Activated CD8-positive, alpha-beta memory T cell treated with anti-CD3 and anti-CD28 coated beads, Interleukin-2, amount 10 ng/mL, durations not matched to agents 7 days and 5 days (primary cell): ENCODE measurements at places on chromosomes 6 and 20. TPM values are rescaled to one million over a fixed set of nuclear protein-coding genes. Genes with fewer than 3 reads are reported as not detected.

GRCh38 chr20:11267131-11267761 lies 593.4 kb upstream of the JAG1 start:
- H3K4me1 ChIP-seq: no peaks in the 10 kb centered on the region
- H3K27ac ChIP-seq: no peak overlapping the region
- no peaks in the 10 kb centered on the region for H3K36me3 ChIP-seq
- DNase-seq: no peak
- no peaks in the 10 kb centered on the region for H3K27me3 ChIP-seq
- no peak overlapping the region for H3K4me3 ChIP-seq

DNA sequence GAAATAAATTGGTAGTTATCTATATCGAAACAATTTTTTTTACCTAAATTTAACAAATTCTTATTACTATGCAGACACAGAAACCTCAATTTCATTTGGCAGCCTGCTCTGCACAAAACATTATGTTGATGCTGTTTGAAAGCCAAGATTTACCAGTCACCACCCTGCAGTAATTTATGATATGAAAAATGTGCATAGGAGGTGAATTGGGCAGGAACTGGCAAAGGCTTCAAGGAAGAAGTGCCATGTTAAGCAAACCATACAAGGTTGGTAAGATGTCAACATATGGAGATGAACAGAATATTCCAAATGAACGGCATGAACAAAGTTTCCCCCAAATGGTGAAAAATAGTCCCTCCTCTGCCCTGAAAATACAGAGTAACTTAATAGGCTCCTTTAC lies 54.2 kb upstream of the TAB2 start:
- H3K27ac ChIP-seq: no peak overlapping the region
- peaks cover 4% of the 10 kb centered on the region for H3K36me3 ChIP-seq
- H3K27me3 ChIP-seq: no peaks in the 10 kb centered on the region
- peaks cover 19% of the 10 kb centered on the region for H3K4me1 ChIP-seq
- DNase-seq: no peak

DNA sequence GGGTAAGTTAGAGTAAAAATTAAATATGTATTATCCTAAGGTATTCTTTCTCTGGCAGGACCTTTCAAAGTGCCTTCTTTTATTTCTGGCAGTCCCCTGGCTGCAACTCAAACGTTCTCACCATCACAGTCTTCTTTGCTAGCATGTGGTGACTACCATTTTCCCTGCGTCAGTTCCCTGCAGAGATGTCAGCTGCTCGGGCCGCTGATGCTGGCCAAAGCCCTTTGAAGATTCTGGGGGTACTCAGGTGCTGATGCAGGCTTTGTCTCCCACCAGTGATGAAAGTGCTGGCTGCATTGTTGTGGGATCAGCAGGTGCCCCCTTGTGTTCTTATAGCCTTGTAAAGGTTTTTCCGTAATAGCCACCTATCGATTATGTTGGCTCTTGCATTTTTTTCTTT lies 140.1 kb downstream of the BTBD3 start:
- no peaks in the 10 kb centered on the region for H3K36me3 ChIP-seq
- no peak overlapping the region for H3K27ac ChIP-seq
- no peaks in the 10 kb centered on the region for H3K4me1 ChIP-seq

GRCh38 chr6:167472148-167472547 lies 147.3 kb downstream of the TTLL2 start:
- no peaks in the 10 kb centered on the region for H3K36me3 ChIP-seq
- H3K27ac ChIP-seq: no peak overlapping the region
- H3K4me3 ChIP-seq: no peak overlapping the region
- DNase-seq: no peak
- H3K27me3 ChIP-seq: peaks cover 3% of the 10 kb centered on the region
- H3K4me1 ChIP-seq: no peaks in the 10 kb centered on the region

DNA sequence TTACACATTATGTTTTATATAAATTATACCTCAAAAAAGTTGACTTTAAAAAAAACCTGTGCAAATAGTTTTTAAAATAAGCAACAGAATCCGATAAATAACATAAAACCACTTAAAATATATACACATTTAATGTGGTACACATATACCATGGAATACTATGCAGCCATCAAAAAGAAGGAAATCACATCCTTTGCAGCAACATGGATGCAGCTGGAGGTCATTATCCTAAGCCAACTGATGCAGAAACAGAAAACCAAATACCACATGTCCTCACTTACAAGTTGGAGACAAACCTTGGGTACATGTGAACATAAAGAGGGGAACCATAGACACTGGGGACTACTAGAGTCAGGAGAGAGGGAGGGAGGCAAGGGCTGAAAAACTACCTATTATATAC lies 4.0 kb upstream of the DEFB121 start:
- H3K27me3 ChIP-seq: no peaks in the 10 kb centered on the region
- no peaks in the 10 kb centered on the region for H3K4me1 ChIP-seq
- no peak for DNase-seq
- H3K27ac ChIP-seq: no peak overlapping the region
- H3K36me3 ChIP-seq: no peaks in the 10 kb centered on the region
- H3K4me3 ChIP-seq: no peak overlapping the region

DNA sequence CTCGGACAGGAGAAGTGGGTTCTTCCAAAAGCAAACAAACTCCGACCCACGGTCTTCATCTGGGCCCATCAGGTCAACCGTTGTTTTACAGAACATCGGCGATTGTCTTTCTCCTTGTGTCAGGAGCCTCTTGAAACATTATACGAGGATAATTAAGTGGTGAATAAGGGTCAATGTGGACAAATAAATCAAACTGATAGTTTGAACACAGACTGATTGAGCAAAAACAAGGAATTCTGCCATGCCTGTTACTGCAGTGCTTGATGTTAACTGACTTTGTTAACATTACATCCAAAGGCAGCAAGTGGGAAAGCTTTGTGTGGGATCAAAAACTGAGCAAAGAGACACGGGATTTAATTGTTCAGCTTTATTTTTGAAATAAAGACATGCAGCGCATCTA lies 101.1 kb upstream of the IFNGR1 start:
- H3K27ac ChIP-seq: no peak overlapping the region
- H3K4me1 ChIP-seq: no peaks in the 10 kb centered on the region
- H3K27me3 ChIP-seq: peaks cover 7% of the 10 kb centered on the region
- no peak overlapping the region for H3K4me3 ChIP-seq
- H3K36me3 ChIP-seq: no peaks in the 10 kb centered on the region

Gene TEAD3
- total RNA-seq: not detected

GRCh38 chr20:38325905-38326304 lies 20.4 kb upstream of the LBP start:
- H3K36me3 ChIP-seq: no peaks in the 10 kb centered on the region
- H3K4me3 ChIP-seq: no peak overlapping the region
- no peak for DNase-seq
- peaks cover 19% of the 10 kb centered on the region for H3K27me3 ChIP-seq

DNA sequence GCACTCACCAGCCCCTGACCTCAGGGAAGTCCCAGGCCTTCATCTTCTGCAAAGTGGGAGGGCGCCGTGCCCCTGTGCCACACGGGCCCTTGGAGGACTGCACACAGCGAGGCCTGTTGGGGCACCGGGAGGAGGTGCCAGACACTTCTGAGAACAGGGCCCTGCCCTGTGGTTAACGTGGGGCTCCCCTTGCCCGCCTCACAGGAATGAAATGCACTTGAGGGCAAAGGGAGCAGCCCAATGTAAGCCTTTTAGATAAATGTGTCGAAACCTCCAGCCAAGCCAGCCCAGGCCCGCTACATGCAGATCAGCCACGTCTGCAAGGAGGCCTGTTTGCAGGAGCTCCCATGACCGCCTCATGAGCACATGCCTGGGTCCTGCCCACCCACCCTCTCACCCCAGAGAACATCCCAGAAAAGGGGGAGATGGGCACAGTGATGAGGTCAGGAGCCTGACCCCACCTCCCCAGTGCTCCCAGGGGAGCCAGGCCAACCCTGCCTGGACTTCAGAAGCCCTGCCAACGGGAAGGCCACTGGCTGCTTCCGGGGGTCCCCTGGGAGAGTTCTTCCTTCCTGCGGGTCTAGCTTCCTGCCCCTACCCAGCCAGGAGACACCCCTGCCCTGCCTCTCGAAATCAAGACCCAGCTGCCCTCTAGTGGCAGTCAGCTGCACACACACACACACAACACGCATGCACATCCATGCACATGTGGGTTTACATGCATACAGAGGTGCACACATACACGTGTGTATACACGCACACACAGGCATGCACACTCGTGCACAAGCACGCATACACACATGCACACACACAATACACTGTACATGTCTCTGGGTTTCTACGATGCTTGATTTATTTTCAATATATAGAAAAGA lies 178.7 kb downstream of the TAF4 start:
- H3K27me3 ChIP-seq: no peaks in the 10 kb centered on the region
- DNase-seq: peak; percentile 51
- no peaks in the 10 kb centered on the region for H3K36me3 ChIP-seq
- H3K4me3 ChIP-seq: no peak overlapping the region

GRCh38 chr6:106539936-106540335 lies 89.4 kb downstream of the RTN4IP1 start:
- H3K27ac ChIP-seq: peak overlapping the region; percentile 4
- no peak overlapping the region for H3K4me3 ChIP-seq
- peaks cover 35% of the 10 kb centered on the region for H3K4me1 ChIP-seq
- H3K27me3 ChIP-seq: no peaks in the 10 kb centered on the region

GRCh38 chr20:9025643-9026042 lies 43.2 kb upstream of the PLCB4 start:
- no peak overlapping the region for H3K4me3 ChIP-seq
- H3K36me3 ChIP-seq: no peaks in the 10 kb centered on the region
- no peaks in the 10 kb centered on the region for H3K4me1 ChIP-seq
- no peak overlapping the region for H3K27ac ChIP-seq
- no peaks in the 10 kb centered on the region for H3K27me3 ChIP-seq

DNA sequence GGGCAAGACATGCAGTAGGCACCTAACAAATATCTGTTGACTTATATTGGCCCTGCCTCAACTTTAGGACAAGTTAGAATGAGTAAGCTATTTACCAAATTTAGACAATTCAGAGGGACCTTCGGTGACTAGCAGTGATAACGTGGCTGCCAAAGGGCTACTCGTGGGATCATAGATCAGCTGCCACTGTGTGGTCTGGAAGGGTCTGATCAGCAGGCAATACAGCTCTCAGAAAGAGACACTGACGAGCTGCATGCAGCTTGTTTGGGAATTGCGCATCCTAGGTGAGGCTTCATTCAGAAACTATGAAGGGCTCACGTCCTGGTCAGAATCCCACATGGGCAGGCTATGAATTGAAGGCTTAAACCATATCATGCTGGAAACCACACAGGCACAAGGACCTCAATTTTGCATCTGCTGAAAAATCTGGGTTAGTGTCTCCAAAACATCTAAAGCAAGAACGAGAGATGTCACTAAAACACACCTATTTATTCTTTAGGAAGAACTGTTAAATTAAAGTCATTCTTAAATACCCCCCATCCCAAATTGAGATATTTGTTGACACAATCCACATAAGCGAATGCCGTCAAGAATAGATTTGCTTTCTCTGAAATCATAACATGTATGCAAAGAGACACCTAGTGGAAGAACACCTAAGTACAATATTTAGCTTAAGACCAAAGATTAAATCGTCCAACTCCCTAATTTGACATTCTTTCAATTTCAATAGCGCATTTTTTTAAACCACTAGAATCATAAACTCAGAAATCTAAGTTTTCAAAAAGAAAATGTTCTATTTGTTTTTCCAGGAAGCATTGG lies 79.6 kb downstream of the IPCEF1 start:
- peaks cover 14% of the 10 kb centered on the region for H3K4me1 ChIP-seq
- H3K27ac ChIP-seq: no peak overlapping the region
- H3K36me3 ChIP-seq: no peaks in the 10 kb centered on the region
- peaks cover 5% of the 10 kb centered on the region for H3K27me3 ChIP-seq
- no peak for DNase-seq

Gene NKX2-4
- total RNA-seq: not detected
